ENCODE measurements at places on chromosomes 7 and 10.

DNA sequence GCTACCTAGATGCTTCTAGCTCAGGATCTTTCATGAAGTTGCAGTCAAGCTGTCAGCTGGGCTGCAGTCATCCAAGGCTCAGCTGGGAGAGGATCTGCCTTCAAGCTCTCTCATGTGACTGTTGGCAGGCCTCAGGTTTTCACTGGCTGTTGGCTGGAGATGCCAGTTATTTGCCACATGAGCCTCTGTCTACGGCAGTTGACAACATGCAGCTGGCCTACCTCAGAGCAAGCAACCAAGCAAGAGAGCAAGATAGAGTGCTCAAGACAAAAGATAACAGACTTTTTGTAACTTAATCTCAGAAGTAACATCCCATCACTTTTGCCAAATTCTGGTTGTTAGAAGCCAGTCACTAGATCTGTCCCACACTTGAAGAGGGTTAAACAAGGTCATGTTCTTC is 125.8 kb downstream of the TPST1 start:
- no peak for DNase-seq

DNA sequence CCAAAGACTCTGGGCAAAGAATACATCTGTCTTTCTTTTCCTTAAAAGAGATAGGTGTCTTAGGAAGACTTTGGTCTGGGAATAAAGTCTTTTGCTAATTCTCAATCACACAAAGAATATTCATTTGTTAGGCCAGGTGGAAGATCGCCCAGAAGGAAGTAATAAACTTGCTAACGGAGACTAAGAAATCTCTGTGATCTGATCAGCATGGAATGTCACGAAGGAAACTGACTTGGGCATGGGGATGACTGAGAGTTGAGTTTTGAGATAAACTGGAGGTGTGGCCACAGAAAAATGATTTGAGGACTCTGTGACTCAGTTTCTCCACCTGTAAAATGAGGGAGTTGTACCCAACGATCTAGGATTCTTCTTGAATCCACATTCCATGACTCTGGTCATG is 161.1 kb upstream of the SVIL start:
- no peak for DNase-seq

DNA sequence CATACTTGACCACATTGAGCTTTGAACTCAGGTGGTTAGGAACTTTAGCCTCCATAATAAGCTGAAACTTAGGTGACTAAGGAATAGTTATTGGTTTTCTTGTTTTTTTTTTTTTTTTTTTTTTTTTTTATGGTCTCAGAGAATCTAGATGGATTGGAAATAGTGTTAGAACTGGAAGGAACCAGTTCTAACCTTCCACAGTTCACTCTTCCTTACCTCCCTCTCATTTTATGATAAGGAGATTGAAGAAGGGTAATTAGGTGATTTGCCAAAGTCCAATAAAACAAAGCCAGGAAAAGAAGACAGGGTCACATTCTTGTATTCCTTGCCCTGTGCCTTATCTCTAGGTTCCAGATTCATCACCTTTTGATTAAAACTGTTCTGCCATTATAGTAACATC is 71.7 kb upstream of the STRIP2 start:
- DNase-seq, result no peak

DNA sequence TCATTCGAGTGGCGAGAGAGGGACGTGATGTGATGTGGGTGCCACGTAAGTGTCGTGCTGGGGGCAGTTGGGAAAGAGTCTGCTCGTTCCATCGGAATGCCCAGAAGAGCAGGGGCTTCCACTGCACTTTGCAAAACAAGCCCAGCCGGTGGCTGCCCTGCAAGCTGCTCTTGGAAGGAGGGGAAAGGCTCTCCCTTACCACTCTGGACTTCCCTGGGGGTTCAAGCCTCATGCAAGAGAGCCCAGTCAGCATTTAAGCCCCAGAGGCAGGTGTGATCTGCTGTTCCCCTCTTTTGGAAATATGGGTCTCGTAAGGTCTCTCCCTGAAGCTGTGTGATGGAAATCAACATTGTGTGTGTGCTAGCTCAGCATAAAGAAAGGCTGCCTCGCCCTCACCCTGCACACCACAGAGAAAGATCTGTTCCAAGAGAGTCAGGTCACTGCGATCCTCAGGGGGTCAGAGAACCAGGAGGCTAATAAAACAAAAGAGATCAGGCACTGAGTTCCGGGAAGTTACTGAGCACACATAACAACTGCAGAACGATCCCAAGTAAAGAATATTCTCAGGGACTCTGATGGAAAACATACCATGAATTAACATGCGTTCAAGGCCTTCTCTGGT is 212.5 kb downstream of the ADAM12 start:
- no peak for DNase-seq

GRCh38 chr10:77541944-77542343 is 95.7 kb downstream of the KCNMA1 start:
- no peak for DNase-seq

DNA sequence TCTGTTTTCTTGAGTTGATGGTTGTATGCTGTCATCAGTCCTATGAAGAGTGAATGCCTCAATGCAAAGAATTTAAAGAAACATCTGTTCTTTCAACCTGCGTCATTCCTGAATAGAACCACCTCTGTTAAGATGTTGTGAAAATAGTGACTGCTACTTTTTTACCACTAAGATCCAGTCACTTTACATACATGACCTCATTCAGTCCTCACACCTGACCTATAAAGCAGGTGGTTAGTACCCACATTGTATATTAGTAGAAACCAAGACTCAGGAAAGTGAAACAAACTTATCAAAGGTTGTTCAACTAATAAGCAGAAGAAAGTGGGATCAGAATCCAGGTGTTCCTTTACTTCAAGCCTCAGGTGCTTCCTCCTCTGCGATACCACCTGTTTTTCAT is 64.8 kb downstream of the ITGB8 start:
- no peak for DNase-seq

GRCh38 chr7:128057909-128058308 is 26.7 kb upstream of the LRRC4 start:
- no peak for DNase-seq

GRCh38 chr7:12722636-12723605 is 35.5 kb downstream of the ARL4A start:
- DNase-seq, result no peak

GRCh38 chr7:95700917-95701316 is 71.4 kb upstream of the DYNC1I1 start:
- no peak for DNase-seq

GRCh38 chr10:4343091-4343490 is 482.9 kb upstream of the AKR1E2 start:
- no peak for DNase-seq

DNA sequence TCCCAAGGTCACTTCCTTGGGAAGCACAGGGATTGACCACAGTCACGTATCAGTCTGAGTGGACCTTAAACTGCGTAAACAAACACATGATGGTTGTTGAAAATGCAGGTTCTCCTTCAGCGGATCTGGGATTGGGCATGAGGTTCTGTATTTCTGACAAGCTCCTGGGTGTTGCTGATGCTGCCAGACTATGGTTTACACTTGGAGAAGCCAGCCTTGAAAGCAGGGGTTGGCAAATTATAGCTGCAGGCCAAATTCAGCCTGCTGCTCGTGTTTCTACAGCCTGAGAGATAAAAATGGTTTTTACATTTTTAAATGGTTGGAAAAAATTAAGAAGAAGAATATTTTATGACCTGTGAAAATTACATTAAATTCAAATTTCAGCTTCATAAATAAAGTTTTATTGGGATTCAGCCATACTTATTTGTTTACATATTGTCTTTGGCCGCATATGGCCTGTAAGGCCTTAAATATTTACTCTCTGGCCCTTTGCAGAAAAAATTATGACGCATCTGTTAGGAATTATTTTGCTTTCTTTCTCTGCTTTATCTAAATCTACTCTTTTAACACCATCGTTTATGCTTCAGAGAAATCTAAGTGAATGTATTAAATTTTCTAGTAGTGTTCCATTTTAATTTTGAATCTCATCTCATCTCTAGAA is 109.6 kb downstream of the SH2D4B start:
- DNase-seq, result no peak

GRCh38 chr7:101963693-101964092 is 146.3 kb downstream of the CUX1 start:
- no peak for DNase-seq

DNA sequence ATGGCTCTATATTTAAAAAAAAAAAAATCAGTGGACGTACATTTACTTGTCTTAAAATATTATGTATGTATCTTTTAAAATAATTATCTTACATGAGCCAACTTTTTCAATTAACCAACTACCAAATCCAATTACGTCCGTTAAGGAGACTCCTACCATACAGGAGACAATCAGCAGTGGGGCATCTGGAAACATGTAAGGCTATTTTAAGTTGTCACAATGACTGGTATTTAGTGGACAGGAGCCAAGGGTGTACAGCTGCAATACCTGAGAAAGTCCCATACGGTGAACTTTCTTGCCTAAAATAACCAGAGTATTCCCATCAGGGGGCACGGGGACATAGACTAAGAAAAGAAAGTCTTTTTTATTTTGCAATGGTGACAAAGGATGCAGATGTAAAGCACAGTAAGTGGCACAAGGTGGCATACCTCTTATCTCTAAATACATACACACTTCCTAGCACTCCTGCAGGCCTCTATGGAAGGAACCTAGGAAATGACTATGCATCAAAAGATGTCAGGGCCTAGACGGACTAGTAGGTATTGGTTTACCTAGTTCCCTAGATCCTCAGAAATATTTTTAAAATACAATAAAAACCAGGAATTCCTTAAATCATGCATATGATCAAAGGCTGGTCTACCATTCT is 16.0 kb upstream of the TLL2 start:
- no peak for DNase-seq

- DNase-seq, result no peak
These were observed 182.1 kb downstream of the ARID5B start for GRCh38 chr10:62083412-62084267.

DNA sequence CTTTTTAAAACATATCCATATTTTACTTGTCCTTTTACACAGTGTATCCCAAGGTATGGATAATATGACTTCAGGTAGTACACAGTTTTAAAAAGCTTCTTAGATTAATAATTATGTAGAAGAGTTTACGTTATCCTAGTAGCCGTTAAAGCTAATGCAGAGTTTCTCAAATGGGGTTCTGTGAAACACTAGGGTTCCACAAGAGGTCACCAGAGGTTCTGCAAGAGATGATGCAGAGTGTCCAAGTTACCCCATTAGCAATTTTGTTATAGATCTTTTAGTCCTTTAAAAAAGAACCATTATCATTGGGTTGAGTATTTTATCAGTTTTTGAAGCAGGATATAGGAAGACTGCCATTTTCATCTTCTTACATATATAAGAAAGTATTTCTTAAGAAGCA is 298.9 kb upstream of the HPS1 start:
- DNase-seq, result no peak

GRCh38 chr10:49297818-49298670 is 926 bp upstream of the C10orf71 start:
- no peak for DNase-seq

DNA sequence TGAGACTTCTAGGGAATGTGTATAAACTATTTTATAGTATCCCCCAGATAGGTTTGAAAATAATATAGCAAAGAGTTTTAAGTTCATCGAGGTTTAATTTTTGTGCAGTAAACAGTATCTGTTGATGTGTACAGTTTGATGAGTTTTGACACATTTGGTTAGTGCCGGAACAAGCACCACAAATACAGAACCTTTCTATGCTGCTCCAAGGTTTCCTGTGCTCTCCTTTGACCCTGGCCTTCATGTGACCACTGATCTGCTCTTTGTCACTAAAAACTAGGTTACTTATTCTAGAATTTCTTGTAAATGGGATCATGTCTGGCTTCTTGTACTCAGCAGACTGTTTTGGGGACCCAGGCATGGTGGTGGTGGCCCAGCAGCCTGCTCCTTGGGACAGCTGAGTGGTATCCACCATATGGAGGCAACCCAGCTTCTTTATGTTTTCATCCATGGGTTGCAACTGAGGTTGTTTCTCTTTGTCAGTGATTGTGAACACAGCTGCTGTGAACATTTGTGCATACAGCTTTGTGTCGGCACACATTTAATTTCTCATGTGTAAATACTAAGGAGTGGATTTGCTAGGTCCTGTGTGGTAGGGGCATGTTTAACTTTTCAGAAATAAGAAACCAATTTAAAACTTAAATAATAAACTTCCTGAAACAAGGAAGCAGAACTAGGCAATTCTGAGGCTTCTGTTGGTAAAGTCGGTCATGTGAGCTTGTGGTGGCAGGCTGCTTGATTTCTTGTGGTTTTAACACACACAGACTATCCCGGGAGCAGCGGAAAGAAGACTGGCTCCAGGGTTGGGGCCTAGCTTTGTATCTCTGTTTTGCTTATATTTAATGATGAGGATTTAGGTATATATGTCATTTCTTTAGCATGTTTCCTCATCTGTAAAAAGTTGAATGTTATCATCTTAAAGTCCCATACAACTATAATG is 219.4 kb downstream of the ABCA13 start:
- DNase-seq, result no peak

GRCh38 chr10:77526868-77527617 is 110.6 kb downstream of the KCNMA1 start:
- DNase-seq, result no peak

DNA sequence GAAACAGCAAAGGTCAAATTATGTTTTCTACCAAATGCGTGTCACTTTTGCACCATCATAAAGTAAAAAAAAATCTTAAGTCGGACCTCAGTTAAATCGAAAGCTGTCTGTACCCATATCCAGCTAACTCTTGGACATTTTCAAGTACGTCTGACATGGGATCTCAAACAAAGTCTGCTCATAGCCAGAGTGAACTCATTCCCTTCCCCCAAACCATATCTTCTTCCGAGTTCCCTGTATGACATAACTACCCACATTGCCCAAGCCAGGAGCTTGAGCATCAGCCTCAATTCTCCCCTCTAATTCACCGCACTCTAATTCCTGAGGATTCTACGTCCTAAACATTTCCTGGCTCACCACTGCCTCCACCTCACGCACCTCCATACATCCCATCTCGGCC is 44.8 kb upstream of the TARP start:
- DNase-seq, result no peak
